ENCODE measurements at places on chromosomes 12 and 14.

- no peak for DNase-seq
Observed at GRCh38 chr12:49800421-49801140, 27.6 kb downstream of the NCKAP5L start.

GRCh38 chr12:53927220-53928029 is 11.2 kb upstream of the HOXC13 start:
- no peak for DNase-seq

DNA sequence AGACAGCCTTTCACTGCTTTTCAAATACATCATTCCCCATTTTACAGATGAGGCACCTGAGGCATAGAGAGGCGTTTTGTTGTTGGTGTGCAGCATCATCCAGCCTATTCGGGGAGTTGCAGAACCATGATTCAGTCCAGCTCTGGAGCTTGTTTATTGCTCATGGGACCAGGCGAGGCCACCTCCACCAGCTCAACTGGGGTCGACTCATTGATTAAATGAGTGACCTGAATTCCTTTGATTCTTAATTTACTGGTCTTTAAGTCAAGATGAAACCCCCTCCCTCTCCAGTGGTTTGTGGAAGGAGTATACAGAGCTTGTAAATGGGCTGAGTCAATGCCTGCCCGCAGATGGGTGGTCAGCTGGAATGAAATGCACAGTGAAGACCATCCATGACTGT is 161.9 kb downstream of the CHST11 start:
- no peak for DNase-seq

DNA sequence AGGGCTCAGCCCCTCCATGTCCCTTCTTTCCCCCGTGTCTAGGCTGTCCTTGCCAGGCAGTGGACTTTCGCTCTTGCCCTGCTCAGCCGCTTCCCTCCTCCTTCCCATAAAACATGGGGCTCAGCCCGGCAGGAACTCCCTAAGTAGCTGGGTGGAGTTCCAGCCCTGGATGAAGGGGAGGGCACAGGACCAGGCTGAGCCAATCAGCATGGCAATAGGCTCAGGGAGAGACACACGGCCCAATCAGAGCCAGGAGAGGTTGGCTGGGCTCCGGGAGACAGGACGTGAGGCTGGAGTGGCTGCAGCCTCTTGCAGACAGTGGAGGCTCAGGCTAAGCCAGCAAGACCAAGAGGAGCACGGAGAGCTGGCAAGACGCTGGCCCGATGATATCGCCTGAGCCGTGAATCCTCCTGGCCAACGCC is 54.3 kb downstream of the GALNT9 start:
- DNase-seq, result no peak

DNA sequence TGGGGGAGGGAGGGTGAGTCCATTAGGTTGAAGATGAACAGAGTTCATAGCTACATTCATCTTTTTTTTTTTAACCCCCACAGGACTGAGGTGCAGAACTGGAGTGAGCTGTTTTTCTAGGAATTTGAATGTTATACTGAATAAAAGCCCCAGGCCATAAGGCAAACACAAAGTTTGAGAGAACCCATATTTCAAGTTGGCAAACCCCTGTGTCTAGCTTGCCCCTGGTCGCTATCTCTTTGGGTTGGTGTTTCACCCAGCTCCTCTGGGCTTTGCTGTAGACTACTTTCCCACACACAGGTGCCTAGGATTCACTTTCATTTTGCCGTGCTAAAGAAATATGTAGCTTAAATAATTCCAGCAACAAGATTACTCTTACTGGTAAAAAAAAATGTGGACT is 5.2 kb upstream of the LMO3 start:
- DNase-seq, result no peak

DNA sequence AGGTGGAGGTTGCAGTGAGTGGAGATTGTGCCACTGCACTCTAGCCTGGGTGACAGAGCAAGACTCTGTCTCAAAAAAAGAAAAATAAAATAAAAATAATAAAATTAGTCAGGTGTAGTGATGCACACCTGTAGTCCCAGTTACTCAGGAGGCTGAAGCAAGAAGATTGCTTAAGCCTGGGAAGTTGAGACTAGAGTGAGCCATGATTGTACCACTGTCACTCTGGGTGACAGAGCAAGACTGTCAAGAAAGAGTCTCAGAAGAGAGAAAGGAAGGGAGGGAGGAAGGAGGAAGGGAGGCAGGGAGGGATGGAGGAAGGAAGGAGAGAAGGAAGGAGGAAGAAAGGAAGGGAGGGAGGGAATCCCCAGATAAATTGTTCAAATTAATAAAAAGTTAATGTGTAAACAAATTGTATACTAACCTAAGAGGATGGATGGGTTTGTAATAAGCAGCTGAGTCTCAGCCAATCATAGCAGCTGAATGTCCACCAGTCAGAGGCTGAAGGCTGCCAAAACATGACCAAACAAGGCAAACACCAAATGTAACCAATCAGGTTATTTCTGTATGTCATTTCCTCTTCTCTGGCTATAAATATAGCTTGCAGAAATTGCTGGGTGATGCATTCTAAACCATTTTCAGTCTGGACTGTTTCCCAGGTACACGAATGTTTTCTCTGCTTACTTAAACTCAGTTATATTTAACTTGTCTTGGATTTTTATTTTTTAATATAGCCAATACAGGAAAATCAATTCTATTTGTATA is 6.1 kb upstream of the CDCA4 start:
- no peak for DNase-seq

GRCh38 chr12:12378616-12379015 is 21.7 kb downstream of the BORCS5 start:
- no peak for DNase-seq

DNA sequence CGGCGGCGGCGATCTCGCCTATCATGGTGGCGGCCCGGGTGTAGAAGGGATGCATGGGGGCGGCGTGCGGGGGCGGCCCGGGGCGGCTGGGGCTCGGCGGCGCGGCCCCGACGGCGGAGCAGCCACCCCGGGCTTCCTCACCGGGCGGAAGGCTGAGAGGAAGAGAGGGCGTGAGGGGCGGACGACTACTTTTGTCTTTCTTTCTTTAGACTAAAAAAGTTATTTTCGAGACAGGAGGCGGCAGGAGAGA is 240 bp downstream of the BTG1 start:
- DNase-seq, result no peak

DNA sequence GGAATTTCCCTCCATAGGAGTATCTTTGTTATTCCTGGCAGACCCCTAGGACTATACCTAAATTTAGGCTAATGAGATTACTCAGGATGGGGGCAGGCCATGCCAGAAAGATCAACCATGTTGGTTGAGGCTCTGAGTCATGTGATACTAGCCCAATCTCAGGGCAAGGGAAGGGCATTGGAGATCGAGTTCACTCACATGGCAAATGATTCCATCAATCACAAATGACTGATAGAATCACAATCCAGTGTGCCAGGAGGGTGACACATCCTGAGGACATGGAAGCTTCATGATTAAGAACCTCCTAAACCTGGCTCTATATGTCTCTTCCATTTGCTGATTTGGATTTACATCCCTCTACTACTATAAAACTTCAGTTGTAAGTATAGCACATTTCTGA is 182.3 kb downstream of the NTF3 start:
- no peak for DNase-seq
